ENCODE measurements at places on chromosomes 3 and 15.

DNA sequence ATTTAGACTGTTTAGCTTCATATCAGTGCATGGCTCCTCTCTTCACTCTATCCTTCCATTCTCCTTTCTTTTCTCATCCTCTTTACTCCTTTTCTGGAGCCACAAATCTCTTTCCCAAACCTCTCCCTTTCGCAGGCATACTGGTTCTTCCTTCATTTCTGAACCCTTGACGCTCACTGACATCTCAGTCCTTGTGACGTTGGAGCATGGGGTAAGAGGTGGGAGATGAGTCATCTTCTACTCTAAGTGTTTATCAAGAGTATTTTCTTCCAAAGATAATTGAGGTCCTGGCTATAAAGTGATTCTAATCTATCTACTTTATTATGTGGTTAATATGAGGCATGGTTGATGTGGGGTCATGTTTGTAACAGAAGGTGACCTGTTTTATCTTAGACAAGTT lies 414.2 kb downstream of the AGBL1 start:
- no peak for DNase-seq
- H3K4me3 ChIP-seq, result no peak overlapping the region
- H3K4me1 ChIP-seq, result peaks cover 11% of the 10 kb centered on the region

DNA sequence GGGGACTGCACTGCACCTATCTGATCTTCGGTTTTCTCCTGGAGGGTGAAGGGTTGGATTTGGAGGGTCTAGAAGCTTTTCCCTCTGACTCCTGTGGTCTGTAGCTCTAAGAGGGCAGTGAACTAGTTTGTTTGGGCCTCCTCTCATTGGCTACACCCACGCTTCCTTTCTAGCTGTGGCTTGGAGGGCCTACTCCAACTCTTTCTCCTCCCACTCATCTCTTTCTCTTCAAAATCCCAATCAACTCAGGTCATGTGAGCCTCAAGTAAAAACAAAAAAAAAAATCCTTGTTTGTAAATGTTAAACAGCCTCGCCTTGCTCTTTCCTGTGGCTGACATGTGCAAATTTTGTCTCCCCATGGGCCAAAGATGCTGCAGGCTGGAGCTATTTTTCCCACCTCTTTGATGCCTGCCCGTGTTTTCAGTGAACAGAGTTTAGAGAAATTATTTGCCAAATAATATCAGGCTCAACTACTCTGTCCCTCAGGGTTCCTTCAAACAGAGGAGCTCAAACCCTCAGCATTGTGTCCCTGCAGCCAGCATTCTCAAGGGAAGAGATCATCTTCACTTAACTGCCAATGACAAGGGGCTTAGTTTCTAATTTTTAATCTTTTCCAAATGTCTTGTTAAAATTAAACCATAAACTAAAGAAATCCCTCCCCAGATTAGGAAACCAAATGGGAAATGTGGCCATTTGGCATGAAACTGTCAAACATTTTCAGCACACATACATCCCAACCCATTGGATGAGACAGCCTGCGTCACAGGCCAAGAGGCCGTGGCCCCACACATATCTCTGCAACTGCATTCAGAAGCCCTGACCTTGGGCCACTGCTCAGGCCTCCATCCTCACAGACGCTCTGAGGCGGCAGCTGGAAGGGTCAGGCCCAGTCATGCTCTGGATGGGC lies 114.8 kb upstream of the THBS1 start:
- H3K4me3 ChIP-seq, result no peak overlapping the region
- H3K27ac ChIP-seq, result no peak overlapping the region
- DNase-seq, result no peak
- no peaks in the 10 kb centered on the region for H3K27me3 ChIP-seq
- no peaks in the 10 kb centered on the region for H3K4me1 ChIP-seq
- H3K36me3 ChIP-seq, result no peaks in the 10 kb centered on the region

- peaks cover 64% of the 10 kb centered on the region for H3K36me3 ChIP-seq
- no peaks in the 10 kb centered on the region for H3K4me1 ChIP-seq
- H3K27ac ChIP-seq, result no peak overlapping the region
- H3K27me3 ChIP-seq, result no peaks in the 10 kb centered on the region
- no peak for DNase-seq
- H3K4me3 ChIP-seq, result no peak overlapping the region
Measured at GRCh38 chr15:38477637-38478036, 23.7 kb downstream of the FAM98B start.

DNA sequence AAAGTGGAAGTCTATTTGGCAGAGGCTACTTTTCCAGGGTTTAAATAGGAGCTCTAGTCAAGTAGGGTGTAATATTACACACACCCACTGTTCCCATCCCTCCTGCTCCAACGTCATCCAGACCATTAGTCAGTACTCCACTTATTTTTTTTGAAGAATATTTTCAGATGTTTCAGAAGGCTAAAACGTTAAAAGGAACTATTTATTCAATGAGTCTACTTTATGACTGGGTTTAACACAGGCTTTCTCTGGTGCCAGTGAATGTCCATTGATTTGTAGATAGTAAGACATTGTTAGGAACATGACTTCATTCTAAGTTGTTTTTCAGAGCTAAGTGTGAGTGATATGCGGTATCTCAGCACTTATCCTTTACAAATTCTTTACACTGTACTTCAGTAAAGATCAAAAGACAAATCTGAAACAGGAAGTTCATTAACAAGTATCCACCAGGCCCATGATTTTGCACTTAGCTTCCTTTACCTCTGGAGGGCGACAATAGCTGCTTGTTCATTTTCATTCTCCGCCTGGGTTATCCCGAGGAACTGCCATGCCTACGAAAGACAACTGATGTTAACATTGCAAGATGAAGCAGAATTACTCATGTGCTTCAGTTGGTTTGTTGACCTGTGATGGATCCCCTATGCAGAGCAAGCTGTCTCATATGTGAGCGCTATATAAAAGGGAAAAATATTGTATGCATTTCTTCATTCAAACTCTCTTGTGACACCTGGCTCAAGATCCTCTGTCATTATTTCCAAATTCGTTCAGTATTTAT lies 158.7 kb downstream of the USP13 start:
- H3K36me3 ChIP-seq, result no peaks in the 10 kb centered on the region
- DNase-seq, result peak; percentile 76
- no peak overlapping the region for H3K27ac ChIP-seq
- H3K27me3 ChIP-seq, result no peaks in the 10 kb centered on the region
- H3K4me1 ChIP-seq, result no peaks in the 10 kb centered on the region

GRCh38 chr3:161969867-161970266 lies 473.3 kb downstream of the OTOL1 start:
- no peak for DNase-seq
- H3K36me3 ChIP-seq, result no peaks in the 10 kb centered on the region
- no peak overlapping the region for H3K4me3 ChIP-seq
- H3K27ac ChIP-seq, result no peak overlapping the region

GRCh38 chr15:78037328-78037727 lies 40.2 kb downstream of the TBC1D2B start:
- no peak for DNase-seq
- no peaks in the 10 kb centered on the region for H3K4me1 ChIP-seq
- no peaks in the 10 kb centered on the region for H3K27me3 ChIP-seq
- H3K27ac ChIP-seq, result no peak overlapping the region
- no peak overlapping the region for H3K4me3 ChIP-seq

DNA sequence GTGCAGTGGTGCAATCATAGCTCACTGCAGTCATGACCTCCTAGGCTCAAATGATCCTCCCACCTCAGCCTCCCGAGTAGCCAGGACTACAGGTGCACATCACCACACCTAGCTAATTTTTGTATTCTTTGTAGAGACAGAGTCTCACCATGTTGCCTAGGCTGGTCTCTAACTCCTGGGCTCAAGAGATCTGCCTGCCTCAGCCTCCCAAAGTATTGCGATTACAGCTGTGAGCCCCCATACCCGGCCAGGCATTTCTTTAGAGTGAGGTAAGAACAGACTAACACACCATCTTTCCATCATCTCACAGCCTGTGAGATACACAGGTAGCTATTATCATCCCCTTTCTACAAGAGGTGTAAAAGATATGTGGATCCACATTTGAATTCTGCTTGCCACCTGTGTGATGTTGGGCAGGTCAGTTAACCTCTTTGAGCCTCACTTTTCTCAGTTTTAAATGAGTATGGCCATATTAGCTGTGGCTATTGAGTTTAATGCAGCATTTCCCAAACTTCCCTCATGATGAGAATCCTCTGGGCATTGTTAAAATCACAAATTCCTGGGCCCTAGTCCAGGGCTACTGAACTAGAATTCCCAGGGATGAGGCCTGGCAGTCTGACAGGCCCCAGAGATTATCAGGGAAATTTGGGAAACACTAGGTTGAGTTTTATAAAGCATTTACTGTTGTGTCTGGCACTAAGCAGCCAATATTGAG lies 46.0 kb downstream of the ANP32A start:
- H3K36me3 ChIP-seq, result peaks cover 31% of the 10 kb centered on the region
- H3K27ac ChIP-seq, result no peak overlapping the region
- no peak for DNase-seq
- no peak overlapping the region for H3K4me3 ChIP-seq
- H3K27me3 ChIP-seq, result no peaks in the 10 kb centered on the region
- H3K4me1 ChIP-seq, result no peaks in the 10 kb centered on the region

DNA sequence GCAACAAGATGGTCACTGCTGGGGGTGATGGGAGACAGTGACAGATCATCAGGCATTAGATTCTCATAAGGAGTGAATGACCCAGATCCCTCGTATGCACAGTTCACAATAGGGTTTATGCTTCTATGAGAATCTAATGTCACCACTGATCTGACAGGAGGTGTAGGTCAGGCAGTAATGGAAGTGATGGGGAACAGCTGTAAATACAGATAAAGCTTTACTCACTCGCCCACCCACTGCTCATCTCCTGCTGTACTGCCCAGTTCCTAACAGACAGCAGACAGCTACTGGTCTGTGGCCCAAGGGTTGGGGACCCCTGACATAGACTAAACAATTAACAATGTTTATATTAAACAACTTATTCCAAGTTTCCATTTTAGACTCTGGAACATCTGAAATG lies 25.4 kb downstream of the IFT80 start:
- no peak overlapping the region for H3K27ac ChIP-seq
- peaks cover 39% of the 10 kb centered on the region for H3K36me3 ChIP-seq
- H3K4me3 ChIP-seq, result no peak overlapping the region
- H3K27me3 ChIP-seq, result no peaks in the 10 kb centered on the region
- H3K4me1 ChIP-seq, result no peaks in the 10 kb centered on the region
- DNase-seq, result no peak

- no peaks in the 10 kb centered on the region for H3K36me3 ChIP-seq
- H3K4me3 ChIP-seq, result no peak overlapping the region
- H3K27me3 ChIP-seq, result no peaks in the 10 kb centered on the region
Measured at GRCh38 chr3:46725621-46726314, 8.1 kb upstream of the PRSS50 start.

GRCh38 chr3:100125161-100125938 lies 11.0 kb upstream of the FILIP1L start:
- H3K4me3 ChIP-seq, result no peak overlapping the region
- H3K27me3 ChIP-seq, result no peaks in the 10 kb centered on the region
- no peak for DNase-seq
- H3K27ac ChIP-seq, result no peak overlapping the region
- no peaks in the 10 kb centered on the region for H3K36me3 ChIP-seq

- H3K27me3 ChIP-seq, result no peaks in the 10 kb centered on the region
- no peak overlapping the region for H3K4me3 ChIP-seq
- H3K36me3 ChIP-seq, result no peaks in the 10 kb centered on the region
- H3K4me1 ChIP-seq, result no peaks in the 10 kb centered on the region
- no peak for DNase-seq
- H3K27ac ChIP-seq, result no peak overlapping the region
Measured at GRCh38 chr3:15367059-15367458, 34.7 kb upstream of the SH3BP5 start.

DNA sequence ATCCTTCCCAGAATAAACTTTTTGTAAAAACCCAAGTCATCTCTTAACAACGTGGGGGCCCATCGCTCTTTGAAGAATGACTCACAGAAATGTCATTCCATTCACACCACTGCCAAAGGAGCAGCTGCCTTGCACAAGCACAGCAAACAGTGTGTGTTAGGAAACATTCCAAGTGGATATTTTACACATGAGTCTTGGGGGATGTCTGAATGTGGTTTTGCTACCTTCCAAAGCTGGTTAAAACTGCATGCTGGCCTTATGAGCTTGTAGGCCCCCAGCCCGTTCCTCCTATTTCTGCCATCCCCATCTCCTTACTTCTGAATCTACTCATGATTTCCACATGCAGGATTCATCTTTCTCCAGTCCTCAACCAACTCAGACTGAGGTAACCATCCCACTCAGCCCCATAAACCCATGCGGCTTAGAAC lies 130.8 kb downstream of the CPNE4 start:
- H3K27me3 ChIP-seq, result no peaks in the 10 kb centered on the region
- H3K4me3 ChIP-seq, result no peak overlapping the region
- H3K36me3 ChIP-seq, result no peaks in the 10 kb centered on the region
- no peak overlapping the region for H3K27ac ChIP-seq
- H3K4me1 ChIP-seq, result no peaks in the 10 kb centered on the region

DNA sequence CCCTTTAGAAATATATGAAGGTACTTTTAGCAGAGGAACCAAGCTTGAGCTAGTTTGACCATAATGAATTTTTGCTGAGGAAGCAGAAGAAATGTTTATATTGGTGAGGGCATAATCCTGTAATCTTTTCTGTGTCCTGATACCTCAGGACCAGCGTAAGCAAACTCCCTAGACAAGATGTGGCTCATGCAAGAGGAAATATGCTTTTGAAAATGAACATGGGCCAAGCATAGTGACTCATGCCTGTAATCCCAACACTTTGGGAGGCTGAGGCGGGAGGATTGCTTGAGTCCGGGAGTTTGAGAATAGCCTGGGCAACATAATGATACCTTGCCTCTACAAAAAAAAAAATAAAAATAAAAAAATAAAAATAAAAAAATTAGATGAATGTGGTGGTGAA lies 78.5 kb downstream of the PPARG start:
- no peaks in the 10 kb centered on the region for H3K27me3 ChIP-seq
- no peaks in the 10 kb centered on the region for H3K4me1 ChIP-seq
- H3K36me3 ChIP-seq, result no peaks in the 10 kb centered on the region
- no peak overlapping the region for H3K27ac ChIP-seq
- no peak for DNase-seq
- no peak overlapping the region for H3K4me3 ChIP-seq

DNA sequence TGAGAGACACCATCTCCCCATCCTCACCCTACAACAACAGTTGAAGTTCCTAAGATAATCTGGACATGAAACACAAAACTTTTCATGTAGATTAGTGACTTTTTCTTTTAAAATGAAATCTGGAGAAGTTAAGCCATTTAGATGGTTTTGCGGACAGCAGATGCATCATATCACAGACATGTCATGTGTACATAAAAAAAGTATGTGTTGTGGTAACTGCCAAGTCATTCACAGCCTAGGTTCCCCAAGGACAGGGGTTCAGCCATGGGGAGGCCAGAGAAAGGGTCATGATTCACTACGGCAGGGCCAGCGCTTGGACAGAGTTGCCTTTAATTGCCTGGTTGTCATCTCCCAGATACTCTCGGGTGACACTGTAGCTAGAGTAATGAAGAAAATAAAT lies 163.2 kb downstream of the PDZRN3 start:
- H3K27ac ChIP-seq, result no peak overlapping the region
- H3K4me3 ChIP-seq, result no peak overlapping the region
- no peaks in the 10 kb centered on the region for H3K36me3 ChIP-seq
- no peaks in the 10 kb centered on the region for H3K27me3 ChIP-seq
- no peak for DNase-seq
- no peaks in the 10 kb centered on the region for H3K4me1 ChIP-seq

- peak; percentile 32 for DNase-seq
- H3K4me3 ChIP-seq, result no peak overlapping the region
Measured at GRCh38 chr15:98614681-98615080, 33.7 kb upstream of the IGF1R start.

GRCh38 chr15:25514522-25514921 lies 75.7 kb upstream of the UBE3A start:
- H3K27me3 ChIP-seq, result no peaks in the 10 kb centered on the region
- no peaks in the 10 kb centered on the region for H3K4me1 ChIP-seq
